ENCODE measurements at places on chromosomes 11 and 22.

- no peak for DNase-seq
Measured at GRCh38 chr22:40400159-40400558, 29.8 kb downstream of the SGSM3 start.

DNA sequence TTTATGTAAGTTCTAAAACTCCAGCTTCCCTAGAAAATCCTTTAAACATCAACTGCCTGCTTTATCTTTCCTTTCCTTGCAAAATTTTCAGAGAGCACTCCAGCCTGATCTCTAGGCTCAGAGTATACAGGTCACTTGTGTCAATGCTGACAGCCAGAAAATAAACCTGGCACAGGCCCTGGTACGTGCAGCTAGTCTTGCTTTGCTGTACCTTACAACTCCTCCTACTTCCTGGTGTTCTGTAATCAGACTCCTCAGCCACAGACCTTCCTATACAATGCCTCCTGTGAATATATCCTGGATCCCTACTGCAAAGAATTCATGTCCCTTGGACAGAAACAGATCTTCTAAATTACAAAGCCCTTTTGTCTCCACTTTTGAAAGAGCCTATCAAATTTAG is 24.2 kb upstream of the TMEM123 start:
- peak; percentile 68 for DNase-seq

GRCh38 chr11:19499026-19499669 is 213.5 kb upstream of the NAV2 start:
- peak; percentile 58 for DNase-seq

GRCh38 chr22:44519886-44520285 is 21.9 kb upstream of the RTL6 start:
- DNase-seq, result no peak

GRCh38 chr11:45435706-45436105 is 149.6 kb upstream of the SYT13 start:
- DNase-seq, result no peak

GRCh38 chr22:31154975-31155374 is 5.0 kb upstream of the RNF185 start:
- DNase-seq, result no peak

DNA sequence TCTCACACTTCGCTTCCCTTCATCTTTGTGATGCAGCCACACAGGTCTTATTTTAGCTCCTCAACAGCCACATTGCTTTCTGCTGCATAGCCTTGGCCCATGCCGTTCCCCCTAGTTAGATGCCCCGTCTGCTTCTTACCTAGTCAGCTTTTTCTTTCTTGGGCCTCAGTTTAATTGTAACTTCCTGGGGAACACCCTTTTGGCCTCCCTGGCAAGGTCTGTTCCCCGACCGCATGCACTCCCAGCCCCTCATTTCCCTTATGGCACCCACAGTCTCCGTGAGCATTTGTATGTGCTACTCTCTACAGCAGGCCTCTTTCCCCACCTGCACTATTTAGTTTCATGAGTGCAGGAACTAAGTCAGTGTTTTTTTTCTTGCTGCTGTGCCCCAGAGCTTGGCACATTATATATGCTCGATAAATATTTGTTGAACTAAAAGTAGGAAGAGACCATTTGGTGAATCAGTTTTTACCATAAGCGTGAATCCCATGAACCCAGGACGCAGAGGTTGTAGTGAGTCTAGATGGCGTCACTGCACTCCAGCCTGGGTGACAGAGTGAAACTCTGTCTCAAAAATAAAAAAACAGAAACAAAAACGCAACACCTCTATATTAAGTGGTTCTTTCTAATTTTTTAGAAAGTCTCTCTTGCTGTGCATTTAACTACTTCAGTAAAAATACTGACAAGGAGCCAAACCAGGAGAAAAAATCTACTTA is 38.5 kb downstream of the TNRC6B start:
- no peak for DNase-seq

DNA sequence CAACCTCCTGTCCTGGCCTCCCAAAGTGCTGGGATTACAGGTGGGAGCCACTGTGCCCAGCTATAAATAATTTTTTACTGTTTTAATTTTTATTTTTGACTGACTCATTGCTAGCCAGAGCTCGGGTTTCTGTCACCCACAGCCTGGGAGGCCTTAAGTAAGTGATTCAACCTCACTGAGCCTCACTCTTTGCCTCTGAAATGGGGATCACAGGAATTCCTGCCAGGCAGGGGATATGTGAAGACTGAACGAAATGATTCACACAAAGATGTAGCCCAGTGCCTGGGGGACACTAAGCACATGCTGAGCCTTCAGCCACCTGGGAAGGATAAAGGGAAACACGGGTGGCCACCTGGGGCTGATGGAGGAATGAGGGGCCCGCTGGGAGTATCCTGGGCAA is 3.8 kb upstream of the LRRC74B start:
- DNase-seq, result no peak

GRCh38 chr11:83035070-83035854 is 36.4 kb downstream of the RAB30 start:
- DNase-seq, result no peak

DNA sequence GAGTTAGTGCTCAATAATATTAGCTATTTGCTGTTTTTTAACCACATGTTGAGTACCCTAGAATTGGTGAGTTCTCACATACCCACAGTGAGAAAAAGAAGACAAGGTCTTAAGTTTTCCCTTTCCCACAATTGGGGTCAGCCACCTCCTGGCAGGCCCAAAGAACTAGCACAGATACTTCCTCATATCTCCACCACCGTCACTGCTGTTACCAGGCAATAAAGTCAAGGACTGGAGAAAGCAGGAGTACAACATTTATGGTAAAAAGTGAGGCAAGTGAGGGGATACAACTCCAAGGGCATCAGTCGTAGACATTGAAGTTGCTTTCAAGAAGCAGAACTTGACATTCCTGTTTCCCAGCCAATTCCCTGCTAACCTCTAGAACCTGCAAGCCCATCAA is 19.6 kb downstream of the ELP4 start:
- DNase-seq, result no peak

DNA sequence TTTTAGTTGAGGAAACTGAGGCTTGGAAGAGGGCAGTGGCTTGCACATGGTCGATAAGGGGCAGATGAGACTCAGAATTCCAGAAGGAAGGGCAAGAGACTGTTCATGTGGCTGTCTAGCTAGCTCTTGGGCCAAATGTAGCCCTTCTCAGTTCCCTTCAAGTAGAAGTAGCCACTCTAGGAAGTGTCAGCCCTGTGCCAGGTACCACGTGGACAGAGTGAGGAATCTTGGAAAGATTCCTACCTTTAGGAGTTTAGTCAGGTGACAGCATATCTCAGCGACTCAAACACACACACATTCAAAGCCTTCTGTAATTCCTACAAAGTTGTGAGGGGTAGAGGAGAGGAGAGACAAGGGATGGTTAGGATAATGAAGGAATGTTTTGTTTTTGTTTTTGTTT is 18.3 kb downstream of the PIK3IP1 start:
- no peak for DNase-seq

DNA sequence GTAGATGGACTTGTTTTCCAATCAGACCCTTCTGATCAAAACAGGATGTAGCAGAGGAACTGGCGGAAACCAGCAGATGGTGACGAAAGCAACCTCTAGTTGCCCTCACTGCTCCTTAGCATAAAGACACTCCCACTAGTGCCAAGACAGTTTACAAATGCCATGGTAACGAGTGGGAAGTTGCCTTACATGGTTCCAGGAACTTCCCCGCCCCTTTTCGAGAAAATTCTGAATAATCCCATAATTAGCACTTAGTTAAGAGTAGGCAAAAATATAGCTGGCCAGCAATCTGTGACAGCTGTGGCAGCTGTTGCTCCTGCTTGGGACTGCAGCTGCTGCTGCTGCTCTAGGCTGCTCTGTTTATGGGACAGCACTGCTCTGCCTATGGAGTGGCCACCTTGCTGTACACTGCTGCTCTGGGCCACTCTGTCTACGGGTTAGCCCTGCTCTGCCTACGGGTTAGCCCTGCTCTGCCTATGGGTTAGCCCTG is 33.4 kb upstream of the SORL1 start:
- no peak for DNase-seq

DNA sequence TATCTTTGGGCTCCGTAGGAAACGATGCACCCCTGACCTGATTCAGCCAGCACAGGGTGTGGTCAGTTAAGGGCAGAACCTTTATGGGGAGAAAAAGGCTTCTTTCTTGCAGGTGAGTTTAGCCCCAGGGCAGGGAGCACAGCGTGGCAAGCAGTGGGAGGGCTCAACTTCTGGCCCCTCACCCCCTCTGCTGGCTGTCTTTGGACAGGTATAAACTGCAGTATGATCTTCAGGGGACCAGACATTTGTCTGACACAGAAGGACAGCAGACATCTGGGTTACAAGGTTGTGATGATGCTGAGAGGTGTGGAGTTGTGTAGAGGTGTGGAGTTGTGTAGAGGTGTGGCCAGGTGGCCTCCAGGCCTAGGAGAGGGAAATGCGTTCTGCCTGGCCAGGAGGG is 324.0 kb upstream of the PLET1 start:
- no peak for DNase-seq

DNA sequence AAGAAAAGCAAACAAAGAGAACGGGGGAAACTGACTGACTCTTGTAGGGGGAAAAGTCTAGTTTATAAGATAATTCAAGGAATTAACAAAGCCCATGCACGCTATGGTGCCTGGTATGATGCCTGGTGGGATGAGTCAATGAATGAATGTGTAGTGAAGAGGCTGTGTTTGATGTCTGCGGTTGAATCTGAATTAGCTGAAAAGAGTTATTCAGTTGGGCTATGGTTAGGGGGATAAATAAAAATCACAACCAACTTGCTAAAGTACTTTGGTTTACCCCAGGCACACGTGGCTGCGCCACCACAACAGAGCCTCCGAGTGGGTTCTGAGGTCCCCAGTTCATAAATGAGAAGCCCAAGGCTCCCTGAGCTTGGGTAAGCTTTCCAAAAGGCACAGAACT is 369.3 kb upstream of the SYN3 start:
- DNase-seq, result no peak

- DNase-seq, result no peak
Measured at GRCh38 chr22:21025266-21025665, 7.1 kb downstream of the SLC7A4 start.

DNA sequence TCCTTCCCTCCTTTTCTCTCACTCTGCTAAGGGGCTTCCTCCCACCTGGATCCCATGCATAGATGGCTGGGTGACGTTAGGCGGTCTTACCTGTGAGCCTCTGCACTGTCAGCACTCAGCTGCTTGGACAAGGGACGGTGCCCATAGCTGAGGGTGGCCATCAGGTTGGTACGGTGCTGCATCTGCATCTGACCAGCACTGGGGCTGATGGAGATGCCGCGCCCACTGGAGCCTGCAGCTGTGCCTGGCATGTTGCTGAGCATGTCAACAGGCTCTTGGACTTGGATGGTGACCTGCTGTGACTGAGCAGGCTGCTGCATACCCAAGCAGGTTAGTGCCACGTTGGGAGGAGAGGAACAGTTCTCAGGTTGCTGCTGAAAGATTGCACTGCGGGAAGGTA is 21.8 kb upstream of the APOA1 start:
- DNase-seq, result no peak

GRCh38 chr11:134995741-134996140 is 583.7 kb upstream of the B3GAT1 start:
- DNase-seq, result no peak

- no peak for DNase-seq
Measured at GRCh38 chr11:99567334-99567956, 546.7 kb downstream of the CNTN5 start.

- DNase-seq, result no peak
Measured at GRCh38 chr11:46370253-46370652, 11.2 kb upstream of the MDK start.

DNA sequence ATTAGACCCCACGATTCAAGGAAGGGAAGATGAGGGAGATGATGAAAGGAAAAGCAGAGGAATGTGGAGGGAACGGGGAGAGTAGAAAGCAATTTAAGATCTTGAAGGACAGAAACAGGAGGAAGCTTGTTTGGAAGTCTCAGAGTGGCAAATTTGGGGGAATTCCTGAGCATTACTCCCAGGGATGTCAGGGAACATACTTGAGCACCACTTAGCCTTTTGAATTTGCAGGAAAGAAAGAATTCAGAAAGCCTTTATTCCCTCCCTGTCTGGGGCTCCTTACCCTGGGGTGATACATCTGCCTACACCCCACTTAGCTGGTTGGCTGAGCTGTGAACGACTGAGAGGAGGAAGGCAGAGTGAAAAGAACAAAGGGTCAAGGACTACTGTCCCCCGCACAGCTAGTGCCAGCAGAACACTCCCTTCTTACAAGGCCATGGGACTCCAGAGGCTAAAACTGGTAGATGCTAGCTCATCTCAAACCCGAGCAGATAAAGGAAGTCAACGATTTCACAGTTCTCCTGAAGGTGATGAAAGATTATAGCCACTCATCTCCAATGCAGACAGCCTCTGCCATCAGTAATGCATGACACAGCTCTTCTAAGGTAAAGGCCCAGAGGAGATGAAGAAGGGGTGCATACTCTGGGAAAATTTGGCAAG is 84.0 kb upstream of the AKIP1 start:
- no peak for DNase-seq

DNA sequence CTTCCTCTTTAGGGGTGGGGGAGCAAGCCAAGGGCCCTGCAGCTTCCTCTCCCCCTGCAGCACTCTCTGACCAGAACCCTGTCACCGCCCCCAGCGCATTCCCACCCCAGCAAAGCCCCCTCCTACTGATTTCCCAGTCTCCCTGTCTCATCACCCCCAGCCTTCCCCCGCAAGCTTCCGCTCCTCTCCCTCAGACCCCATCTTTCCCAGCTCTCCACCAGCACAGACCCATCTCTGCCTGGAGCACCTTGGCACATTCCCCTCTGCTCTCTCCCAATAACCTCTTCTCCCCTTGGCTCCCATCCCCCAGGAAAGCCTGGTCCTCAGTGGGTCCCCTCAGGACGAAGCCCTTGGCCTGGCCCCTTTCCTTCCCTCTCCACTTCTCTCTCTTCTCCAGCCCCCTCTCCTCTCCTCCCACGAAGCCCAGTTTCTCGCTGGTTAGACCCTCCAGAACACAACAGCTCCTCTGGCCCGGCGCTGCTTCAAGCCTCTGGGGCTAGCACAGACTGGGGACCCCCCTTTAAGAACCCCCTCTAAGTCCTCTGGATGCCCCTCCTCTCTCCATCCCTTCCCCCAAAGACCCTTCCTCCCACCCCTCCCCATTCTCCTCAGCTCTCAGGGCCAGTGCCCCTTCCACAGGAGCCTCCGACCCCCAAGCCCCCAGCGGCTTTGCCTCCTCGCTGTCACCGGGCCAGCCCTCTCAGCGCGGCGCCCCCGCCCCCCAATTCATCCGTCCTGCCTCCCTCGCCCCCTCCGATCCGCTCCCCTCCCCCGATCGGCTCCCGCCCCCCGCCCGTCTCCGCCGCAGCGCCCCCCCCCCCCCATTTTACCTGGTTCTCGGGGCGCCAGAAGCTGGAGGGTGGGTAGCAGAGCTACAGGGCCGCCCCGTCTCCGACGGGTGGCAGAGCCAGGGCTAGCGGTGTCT is 594 bp downstream of the NRXN2 start:
- DNase-seq, result no peak

GRCh38 chr11:46346886-46347636 is at the start of gene DGKZ:
TSS of gene DGKZ (plus strand) at chr11:46347463. CDS start at chr11:46347660, 197 bp downstream.
- peak; percentile 84 for DNase-seq

DNA sequence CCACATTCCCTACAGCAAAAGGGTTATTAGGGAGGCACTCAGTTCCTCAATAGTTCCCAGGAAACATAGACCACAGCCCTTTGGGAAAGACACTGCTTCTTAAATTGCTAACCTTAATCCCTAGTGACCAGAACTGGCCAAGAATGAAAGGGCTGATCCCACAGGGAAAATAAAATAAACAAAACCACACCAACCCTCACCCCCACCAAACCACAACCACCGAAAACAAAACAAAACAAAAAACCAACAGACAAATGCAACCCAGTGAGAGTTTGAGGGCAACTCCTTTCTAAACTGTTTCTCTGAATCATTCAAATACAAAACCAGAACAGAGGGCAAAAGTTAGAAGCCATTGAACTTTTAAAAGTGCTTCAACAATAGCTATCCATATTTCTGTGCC is 57.2 kb downstream of the NAV2 start:
- DNase-seq, result no peak

- DNase-seq, result no peak
Measured at GRCh38 chr11:113876074-113876797, 864 bp upstream of the USP28 start.
